ENCODE measurements at places on chromosomes 11 and 22. TPM values are rescaled to one million over a fixed set of nuclear protein-coding genes. Genes with fewer than 3 reads are reported as not detected.

Gene OR8K5
- total RNA-seq, result not detected

Gene ANO1
- total RNA-seq, result 2.7 TPM

Gene KCNJ11
- total RNA-seq, result 0.74 TPM

Gene SELENOM
- total RNA-seq, result 36.2 TPM

Gene EXPH5
- 2.7 TPM for total RNA-seq

Gene ELFN2
- total RNA-seq, result 0.02 TPM

Gene SBF2
- total RNA-seq, result 27.2 TPM

Gene RAB38
- total RNA-seq, result 6.6 TPM

Gene FXYD6
- not detected for total RNA-seq
